Neural crest cell (in vitro differentiated cells): ENCODE measurements at places on chromosomes 7 and 10.

DNA sequence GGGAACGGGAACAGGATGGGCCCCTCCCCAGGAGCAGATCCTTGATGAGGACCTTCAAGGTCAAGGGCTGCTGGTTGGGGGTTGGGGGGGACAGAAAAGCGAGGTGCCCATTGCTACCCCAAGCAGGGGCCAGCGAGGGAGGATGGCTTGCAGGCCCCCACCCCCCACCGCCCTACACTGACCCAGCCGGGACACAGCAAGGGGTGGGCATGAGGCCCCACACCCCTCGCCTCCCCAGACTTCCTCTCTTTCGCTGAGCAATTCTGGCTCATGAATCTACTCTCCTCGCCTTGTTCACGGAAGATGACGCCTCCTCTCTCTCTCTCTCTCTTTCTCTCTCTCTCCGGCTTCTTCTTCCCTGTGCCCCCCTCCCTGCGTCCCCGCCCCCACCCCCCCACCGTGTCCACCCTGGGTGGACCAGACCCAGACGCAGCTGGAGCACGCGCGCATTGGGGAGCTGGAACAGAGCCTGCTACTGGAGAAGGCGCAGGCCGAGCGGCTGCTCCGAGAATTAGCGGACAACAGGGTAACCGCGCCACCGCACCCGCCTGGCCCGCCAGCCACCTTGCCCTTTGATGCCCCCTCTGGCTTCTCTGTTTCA, 81.1 kb upstream of the GTF2IRD1 start:
- no peak for DNase-seq
- peaks cover 3% of the 10 kb centered on the region for H3K36me3 ChIP-seq
- peak overlapping the region; percentile 19 for H3K4me3 ChIP-seq
- no peaks in the 10 kb centered on the region for H3K27me3 ChIP-seq

DNA sequence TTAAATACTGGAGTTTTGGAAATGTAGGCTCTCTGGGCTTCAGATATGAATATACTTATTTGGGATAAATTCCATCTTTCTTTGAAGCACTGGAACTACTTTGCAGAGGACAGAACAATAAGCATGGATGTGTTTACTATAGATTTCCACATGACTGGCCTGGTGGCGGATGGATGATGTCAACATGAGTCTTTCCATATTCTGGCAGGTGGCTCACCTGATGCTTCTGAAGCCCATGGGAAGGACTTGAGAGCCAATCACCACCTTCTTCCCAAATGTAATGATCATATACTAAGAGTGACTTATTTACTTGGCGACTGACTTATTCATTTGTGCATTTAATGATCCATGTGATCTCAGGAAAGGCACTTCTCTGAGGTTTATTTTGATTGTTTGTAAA, 110.5 kb downstream of the FANK1 start:
- H3K27me3 ChIP-seq: no peaks in the 10 kb centered on the region
- no peak overlapping the region for H3K4me3 ChIP-seq
- H3K27ac ChIP-seq: no peak overlapping the region
- peaks cover 34% of the 10 kb centered on the region for H3K4me1 ChIP-seq

- H3K4me3 ChIP-seq: no peak overlapping the region
- peaks cover 15% of the 10 kb centered on the region for H3K4me1 ChIP-seq
- H3K27me3 ChIP-seq: no peaks in the 10 kb centered on the region
- H3K27ac ChIP-seq: no peak overlapping the region
- DNase-seq: no peak
These were observed 87.0 kb downstream of the HGF start for GRCh38 chr7:81682873-81683272.

DNA sequence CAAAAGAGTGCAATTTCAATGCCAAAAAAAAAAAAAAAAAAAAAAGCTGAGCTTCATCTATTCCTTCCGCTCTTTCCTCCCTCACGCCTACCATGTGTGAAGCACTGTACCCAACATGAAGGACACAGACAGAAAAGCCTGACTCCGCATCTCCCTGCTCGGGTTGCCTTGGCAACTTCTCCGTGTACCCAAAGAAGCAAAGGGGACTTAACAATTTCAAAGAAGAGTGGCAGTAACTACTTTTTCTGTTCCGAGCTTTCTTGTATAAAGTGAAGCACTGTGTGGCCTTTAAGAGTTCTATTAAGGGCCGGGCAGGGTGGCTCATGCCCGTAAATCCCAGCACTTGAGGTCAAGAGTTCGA, 177.7 kb downstream of the PRKCQ start:
- H3K4me1 ChIP-seq: peaks cover 22% of the 10 kb centered on the region
- H3K27me3 ChIP-seq: peaks cover 37% of the 10 kb centered on the region
- DNase-seq: no peak
- H3K4me3 ChIP-seq: no peak overlapping the region
- H3K27ac ChIP-seq: no peak overlapping the region

DNA sequence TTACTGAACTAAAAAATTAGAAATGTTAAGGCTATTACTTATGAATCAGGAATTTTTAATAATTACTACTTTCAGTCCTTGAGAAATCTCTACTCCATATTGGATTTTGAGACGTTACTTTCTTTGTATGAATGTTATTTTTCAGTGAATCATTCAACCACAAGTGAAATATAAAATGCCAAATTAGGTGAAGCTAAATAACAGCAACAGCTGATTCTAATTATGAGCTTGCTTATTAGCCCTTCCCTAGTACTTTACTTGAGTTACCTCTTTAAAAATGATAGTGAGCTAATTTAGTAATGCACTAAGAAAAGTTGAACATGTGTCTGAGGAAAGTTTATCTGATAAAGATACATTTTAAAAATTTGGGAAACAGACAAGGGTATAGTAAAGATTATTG, 51.4 kb downstream of the PCGF5 start:
- no peak overlapping the region for H3K27ac ChIP-seq
- H3K4me3 ChIP-seq: no peak overlapping the region
- no peaks in the 10 kb centered on the region for H3K36me3 ChIP-seq
- no peak for DNase-seq
- no peaks in the 10 kb centered on the region for H3K27me3 ChIP-seq
- no peaks in the 10 kb centered on the region for H3K4me1 ChIP-seq

DNA sequence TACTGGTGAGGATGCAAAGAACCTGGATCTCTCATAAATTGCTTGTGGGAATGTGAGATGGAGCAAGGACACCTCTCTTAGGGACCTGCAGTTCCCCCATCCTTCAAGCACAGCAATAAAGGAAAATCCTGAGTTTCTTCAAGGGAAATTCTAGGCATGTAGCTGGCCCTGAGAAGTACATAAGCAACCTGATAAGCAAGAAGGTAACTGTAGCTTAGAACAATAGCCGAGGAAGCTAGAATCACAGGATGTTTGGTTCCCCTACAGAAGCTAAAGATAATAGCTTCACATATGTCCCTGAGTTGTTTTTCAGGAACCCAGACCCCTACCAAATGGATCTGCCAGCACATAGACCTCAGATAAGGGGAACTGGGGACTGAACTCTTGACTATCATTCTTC, 11.6 kb upstream of the UPP1 start:
- no peaks in the 10 kb centered on the region for H3K4me1 ChIP-seq
- H3K4me3 ChIP-seq: no peak overlapping the region
- H3K27me3 ChIP-seq: no peaks in the 10 kb centered on the region

DNA sequence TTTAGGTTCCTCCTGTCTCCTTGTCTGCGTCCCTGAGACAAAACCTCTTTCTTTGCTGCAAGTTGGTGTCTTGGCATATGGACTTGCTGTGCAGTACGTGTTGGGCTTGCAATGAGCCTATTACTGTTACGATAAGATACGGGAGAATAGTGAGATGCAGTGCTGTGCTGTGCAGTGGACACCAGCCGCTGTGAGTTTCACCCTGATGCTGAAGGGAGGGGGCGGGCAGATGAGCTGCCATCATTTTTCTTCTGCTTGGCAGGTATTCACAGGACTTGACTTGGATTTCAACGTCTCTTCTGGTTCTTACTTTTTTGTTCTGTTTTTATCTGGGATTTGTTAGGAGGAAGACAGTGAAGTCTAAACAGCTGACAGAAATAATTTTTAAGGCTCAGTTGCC, 257.1 kb upstream of the PITRM1 start:
- H3K4me3 ChIP-seq: no peak overlapping the region
- H3K4me1 ChIP-seq: peaks cover 22% of the 10 kb centered on the region
- no peaks in the 10 kb centered on the region for H3K36me3 ChIP-seq
- no peak overlapping the region for H3K27ac ChIP-seq

GRCh38 chr7:15219758-15220157, 317.2 kb upstream of the DGKB start:
- H3K4me1 ChIP-seq: no peaks in the 10 kb centered on the region
- DNase-seq: no peak
- H3K36me3 ChIP-seq: no peaks in the 10 kb centered on the region
- H3K4me3 ChIP-seq: no peak overlapping the region
- H3K27me3 ChIP-seq: no peaks in the 10 kb centered on the region

GRCh38 chr10:34135515-34135914, 679.6 kb downstream of the PARD3 start:
- no peaks in the 10 kb centered on the region for H3K27me3 ChIP-seq
- DNase-seq: no peak
- H3K36me3 ChIP-seq: peaks cover 4% of the 10 kb centered on the region
- H3K4me1 ChIP-seq: peaks cover 15% of the 10 kb centered on the region
- no peak overlapping the region for H3K4me3 ChIP-seq
- H3K27ac ChIP-seq: no peak overlapping the region

GRCh38 chr7:123665157-123665556, 9.5 kb downstream of the LMOD2 start:
- H3K36me3 ChIP-seq: no peaks in the 10 kb centered on the region
- no peak overlapping the region for H3K27ac ChIP-seq
- H3K27me3 ChIP-seq: no peaks in the 10 kb centered on the region
- DNase-seq: no peak

DNA sequence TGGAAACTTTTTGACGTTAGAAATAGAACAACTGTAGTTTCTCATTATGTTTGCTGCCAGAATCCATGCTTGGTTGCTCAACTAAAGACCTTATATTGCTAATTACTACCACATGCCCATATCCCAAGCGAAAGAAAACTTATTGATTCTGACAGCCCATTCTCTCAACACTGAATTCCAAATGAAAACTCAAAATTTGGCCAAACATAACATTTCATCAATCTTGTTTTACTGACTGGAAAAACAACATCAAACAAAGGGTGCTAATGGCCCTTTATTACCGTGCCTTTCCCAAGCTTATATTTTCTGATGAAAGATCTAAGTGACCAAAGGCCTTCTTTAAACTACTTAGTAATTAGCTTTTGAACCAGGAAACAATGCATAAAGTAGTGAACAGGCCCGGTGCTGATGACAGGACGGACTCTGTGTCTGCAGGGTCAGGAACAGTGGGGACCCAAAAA, 531.8 kb downstream of the KCNMA1 start:
- H3K4me3 ChIP-seq: no peak overlapping the region
- peaks cover 5% of the 10 kb centered on the region for H3K4me1 ChIP-seq
- DNase-seq: no peak
- H3K27me3 ChIP-seq: no peaks in the 10 kb centered on the region

DNA sequence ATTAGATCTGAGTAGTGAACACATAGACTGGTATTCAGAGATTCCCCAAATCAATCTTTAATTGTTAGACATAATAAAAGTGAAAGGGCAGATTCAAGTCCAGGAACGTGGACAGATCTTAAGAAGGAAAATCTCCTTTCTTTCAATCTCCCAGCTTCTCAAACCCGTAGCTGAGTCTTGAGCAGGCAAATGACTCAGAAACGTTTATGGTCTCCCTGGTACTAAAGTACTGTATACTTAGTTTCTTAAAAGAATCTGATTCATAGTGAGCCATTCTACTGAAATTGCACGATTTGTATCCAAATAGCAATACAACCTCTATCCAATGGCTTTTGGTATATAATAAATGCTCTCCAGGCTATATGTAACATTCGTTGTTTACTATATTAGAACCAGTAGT, 140.4 kb upstream of the RHEB start:
- no peak overlapping the region for H3K27ac ChIP-seq
- H3K4me1 ChIP-seq: peaks cover 11% of the 10 kb centered on the region
- H3K36me3 ChIP-seq: no peaks in the 10 kb centered on the region

DNA sequence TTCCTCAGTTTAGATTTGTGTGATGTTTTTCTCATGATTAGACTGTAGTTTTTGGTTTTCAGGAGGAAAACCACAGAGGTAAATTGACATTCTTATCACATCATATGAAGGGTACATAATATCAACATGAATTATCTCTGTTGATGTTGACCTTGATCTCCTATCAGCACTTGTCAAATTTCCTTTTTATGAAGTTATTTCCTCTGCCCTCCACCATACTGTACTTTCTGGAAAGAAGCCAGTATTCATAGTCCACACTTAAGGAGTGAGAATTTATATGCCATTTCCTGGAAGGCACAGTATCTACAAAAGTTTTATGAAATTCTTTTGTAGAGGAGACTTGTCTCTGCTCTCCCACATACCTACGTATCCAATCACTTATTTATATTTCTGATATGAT, 807.2 kb upstream of the MBL2 start:
- no peak overlapping the region for H3K4me3 ChIP-seq
- no peak for DNase-seq
- H3K27me3 ChIP-seq: no peaks in the 10 kb centered on the region
- H3K4me1 ChIP-seq: no peaks in the 10 kb centered on the region
- peaks cover 2% of the 10 kb centered on the region for H3K36me3 ChIP-seq

GRCh38 chr7:86706406-86706805, 62.7 kb downstream of the GRM3 start:
- no peak for DNase-seq
- no peak overlapping the region for H3K4me3 ChIP-seq
- no peak overlapping the region for H3K27ac ChIP-seq
- peaks cover 9% of the 10 kb centered on the region for H3K4me1 ChIP-seq
- H3K27me3 ChIP-seq: no peaks in the 10 kb centered on the region

GRCh38 chr7:130650611-130651120, 17.9 kb downstream of the COPG2 start:
- H3K4me1 ChIP-seq: no peaks in the 10 kb centered on the region
- H3K36me3 ChIP-seq: peaks cover 52% of the 10 kb centered on the region
- no peak overlapping the region for H3K27ac ChIP-seq
- H3K27me3 ChIP-seq: no peaks in the 10 kb centered on the region
- H3K4me3 ChIP-seq: no peak overlapping the region

DNA sequence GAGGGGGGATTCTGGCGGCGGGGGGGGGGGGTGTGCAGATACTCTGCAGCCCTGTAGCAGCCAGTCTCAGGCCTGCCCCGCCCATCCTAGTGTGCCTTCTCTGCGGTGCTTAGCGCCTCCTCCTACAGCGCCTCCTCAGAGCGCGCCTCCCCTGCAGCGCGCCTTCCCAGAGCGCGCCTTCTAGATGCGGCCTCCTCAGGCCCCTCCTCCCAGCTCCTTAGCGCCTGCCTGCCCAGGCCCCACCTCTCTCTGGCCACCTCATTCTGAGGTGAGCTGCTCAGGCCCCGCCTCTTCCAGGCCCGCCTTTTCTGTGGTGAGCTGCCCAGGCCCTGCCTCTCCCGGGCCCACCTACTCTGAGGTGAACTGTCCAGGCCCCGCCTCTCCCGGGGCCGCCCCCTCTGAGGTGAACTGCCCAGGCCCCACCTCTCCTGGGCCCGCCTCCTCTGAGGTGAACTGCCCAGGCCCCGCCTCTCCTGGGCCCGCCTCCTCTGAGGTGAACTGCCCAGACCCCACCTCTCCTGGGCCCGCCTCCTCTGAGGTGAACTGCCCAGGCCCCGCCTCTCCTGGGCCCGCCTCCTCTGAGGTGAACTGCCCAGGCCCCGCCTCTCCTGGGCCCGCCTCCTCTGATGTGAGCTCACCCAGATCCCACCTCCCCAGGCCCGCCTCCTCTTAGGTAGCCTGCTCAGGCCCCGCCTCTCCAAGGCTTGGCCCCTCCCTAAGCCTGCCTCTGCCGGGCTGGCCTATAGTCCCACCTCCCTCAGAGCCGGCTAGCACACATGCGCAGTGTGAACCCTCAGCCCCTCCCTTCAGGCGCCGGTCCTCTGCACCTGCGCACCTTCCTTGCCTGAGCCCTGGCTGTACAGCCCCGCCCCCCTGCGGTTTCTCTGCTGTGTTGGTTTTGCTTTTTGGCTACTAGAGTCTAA, 2.1 kb upstream of the SGCE start:
- peaks cover under 1% of the 10 kb centered on the region for H3K36me3 ChIP-seq
- H3K27me3 ChIP-seq: no peaks in the 10 kb centered on the region
- H3K27ac ChIP-seq: no peak overlapping the region

- H3K4me3 ChIP-seq: no peak overlapping the region
- no peak overlapping the region for H3K27ac ChIP-seq
- no peaks in the 10 kb centered on the region for H3K4me1 ChIP-seq
- DNase-seq: no peak
These were observed 51.1 kb downstream of the CYP26A1 start for GRCh38 chr10:93124580-93125318.
